ENCODE measurements at places on chromosomes 4 and X.

- no peak for DNase-seq
These were observed 27.5 kb upstream of the PDGFC start for GRCh38 chr4:156999175-156999517.

- DNase-seq = no peak
These were observed 9.1 kb upstream of the UBA1 start for GRCh38 chrX:47184486-47184885.

- DNase-seq = no peak
These were observed 298.5 kb upstream of the BMP3 start for GRCh38 chr4:80732010-80732409.

DNA sequence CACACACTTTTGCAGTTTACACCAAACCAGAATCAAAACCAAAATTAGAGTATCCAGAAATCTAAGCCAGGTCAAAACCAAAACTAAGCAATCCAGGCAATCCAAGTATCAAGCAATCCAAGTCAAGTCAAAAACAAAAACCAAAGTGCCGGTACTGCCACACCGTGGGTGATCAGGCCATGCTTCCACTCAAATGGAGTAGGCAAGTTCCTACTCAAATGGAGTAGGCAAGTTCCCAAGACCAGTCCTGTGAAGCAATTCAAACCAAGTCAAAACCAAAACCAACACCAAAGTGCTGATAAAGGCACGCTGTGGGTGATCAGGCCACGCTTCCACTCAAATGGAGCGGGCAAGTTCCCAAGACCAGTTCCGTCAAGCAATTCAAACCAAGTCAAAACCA lies 31.3 kb downstream of the MID1 start:
- no peak for DNase-seq

DNA sequence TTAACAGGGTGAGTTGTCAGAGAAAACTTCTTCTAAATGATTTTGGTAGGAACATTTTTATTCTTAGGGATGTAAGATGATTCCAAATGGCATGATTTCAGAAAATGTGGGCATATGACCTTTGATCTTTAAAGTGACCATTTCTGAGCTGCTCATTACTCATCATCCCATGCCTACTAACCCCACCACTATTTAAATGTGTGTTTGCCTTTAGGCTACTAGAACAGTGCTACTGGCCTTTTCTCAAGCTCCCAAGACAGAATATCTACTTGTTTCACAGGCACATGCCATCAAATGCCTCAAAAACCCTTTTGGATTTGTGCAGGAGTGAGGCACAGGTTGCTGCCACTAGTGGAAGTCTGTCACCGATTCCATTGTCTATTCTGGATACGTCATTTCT lies 428.2 kb downstream of the ADAM29 start:
- no peak for DNase-seq

- DNase-seq = no peak
These were observed 44.2 kb downstream of the HUWE1 start for GRCh38 chrX:53642337-53642736.

- peak; percentile 12 for DNase-seq
These were observed 29.5 kb upstream of the XIAP start for GRCh38 chrX:123830309-123830708.

DNA sequence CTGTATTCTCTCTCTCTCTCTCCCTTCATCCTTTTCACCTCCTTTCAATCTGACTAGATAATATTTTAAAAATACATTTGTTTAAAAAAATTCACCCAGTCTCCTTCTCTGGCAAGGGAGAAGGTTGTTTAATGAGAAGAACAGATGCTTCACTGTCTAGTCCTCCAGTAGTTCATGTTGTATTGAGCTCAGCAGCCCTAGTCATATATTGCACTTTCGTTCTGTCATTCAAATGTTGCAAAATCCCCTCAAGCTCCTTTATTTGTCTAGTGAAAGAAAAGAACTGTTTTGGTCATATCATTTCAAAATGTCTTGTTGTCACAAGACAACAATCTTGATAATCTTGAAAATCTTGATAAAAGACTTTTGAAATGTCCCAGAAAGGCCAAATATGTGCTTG lies 248.0 kb downstream of the GALNTL6 start:
- DNase-seq = no peak

GRCh38 chrX:40617566-40617965 lies 5.7 kb upstream of the MPC1L start:
- no peak for DNase-seq

GRCh38 chr4:27009539-27009938 lies 148.9 kb downstream of the STIM2 start:
- no peak for DNase-seq

DNA sequence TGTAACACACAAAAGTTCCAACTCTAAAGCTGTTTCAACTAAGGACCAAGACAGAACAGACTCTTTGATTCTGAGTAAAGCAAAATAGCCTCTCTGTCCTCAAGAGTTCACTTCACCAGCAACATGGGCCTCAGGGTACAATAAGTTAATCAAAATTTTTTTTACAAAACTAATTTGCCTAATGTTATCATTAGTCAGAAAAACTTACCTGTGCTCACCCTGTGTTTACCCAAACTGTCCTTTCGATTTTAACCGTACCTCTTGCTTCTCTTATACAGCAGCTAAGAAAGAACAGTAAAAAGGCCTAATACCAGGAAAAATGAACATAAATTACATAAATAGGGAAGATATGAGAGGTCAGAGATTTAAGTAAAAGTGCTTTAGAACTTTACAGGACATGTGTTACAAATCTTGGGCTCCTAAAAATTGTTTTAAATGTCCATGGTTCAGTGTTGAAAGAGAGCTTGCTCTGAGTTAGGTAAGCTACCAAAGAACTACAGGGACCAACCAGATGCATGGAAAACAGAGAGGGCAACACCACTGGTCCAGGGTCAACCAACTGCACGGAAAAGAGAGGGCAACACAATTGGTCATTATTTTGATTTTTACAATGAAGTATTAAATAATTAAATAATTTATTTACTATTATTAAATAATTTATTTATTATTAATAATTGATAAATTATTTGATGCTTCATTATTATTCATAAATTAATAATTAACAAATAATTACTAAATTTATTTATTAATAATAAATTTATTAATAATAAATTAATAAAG lies 73.1 kb downstream of the FAT1 start:
- no peak for DNase-seq

DNA sequence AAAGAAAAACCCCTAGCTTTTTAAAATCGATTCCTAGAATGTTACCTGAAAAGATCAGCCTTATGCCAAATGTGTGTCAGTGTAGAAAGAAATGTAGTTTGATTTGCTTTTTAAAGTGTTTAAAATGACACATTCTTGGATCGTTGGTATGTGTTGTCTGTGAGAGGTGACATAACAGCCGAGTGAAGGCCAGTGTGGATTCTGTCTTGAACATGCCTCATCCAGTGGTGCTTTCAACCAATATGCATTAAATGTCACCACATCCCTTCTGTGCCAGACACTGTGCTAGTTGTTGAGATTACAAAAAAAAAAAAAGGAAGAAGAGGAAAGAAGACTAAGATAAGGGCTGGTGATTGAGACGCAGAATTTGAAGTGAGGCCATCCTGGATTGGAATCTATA lies 994.2 kb upstream of the TENM3 start:
- no peak for DNase-seq

DNA sequence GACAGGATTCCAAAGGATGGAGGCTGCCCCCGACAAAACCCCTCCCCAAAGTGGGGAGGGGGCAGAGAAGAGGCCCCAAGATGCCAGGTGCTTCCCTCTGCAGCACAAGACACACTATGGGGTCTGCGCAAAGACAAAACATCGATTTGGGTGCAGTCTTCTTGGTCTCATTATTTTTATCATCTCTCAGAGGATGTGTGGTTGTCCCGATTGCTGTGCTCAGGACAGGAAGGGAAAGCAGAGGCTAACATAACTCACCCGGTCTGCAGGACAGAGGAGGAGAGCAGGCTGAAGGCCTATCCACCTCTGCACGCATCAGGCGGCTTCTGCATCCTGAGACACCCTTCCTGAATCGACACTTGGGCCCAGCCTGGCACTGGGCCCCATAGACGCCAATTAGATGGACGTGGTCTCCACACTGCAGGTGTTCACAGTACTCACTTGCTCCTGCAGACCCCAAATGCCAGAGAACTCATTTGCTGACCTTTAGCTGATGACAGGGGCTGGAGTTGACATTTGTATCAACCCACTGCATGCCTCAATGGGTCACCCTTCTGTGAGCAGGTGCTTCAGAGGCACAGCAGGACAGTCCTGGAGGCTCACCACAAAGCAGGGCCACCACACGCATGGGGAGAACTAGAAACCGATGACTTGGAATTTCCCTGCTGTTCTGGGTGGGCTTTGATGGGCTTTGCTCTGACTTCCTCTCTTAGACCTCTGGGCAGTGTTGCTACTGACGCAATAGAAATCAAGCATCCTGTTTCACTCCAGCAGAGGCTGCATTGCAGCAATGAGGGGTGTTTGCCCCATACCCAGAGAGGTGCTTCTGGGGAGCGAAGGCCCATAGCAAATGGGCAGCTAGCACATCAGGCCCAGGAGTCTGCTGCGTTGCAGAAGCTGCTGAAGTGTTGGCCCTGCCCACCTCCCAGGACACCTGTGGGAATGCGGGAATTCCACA lies 96.3 kb upstream of the ENPP6 start:
- DNase-seq = no peak

DNA sequence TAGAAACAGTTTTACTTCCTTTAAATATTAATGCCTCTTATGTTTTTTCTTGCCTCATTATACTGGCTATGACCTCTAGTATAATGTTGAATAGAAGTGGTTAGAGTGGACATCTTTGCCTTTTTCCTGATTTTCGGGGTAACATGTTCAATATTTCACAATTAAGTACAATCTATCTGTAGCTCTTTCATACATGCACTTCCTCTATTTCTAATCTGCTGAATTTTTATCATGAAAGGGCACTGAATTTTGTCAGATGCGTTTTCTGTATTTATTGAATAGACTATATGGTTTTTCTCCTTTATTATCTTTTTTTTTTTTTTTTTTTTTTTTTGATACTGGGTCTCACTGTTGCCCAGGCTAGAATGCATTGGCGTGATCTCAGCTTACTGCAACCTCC lies 29.0 kb downstream of the MECP2 start:
- DNase-seq = no peak

GRCh38 chrX:105845631-105846030 lies 23.3 kb downstream of the NRK start:
- no peak for DNase-seq

- DNase-seq = no peak
These were observed 536.8 kb upstream of the CPEB2 start for GRCh38 chr4:14465507-14465906.

GRCh38 chr4:140243278-140243753 lies 89.3 kb upstream of the MAML3 start:
- peak; percentile 46 for DNase-seq

- DNase-seq = no peak
These were observed 36.7 kb downstream of the SLC9A6 start for GRCh38 chrX:136021903-136022302.

DNA sequence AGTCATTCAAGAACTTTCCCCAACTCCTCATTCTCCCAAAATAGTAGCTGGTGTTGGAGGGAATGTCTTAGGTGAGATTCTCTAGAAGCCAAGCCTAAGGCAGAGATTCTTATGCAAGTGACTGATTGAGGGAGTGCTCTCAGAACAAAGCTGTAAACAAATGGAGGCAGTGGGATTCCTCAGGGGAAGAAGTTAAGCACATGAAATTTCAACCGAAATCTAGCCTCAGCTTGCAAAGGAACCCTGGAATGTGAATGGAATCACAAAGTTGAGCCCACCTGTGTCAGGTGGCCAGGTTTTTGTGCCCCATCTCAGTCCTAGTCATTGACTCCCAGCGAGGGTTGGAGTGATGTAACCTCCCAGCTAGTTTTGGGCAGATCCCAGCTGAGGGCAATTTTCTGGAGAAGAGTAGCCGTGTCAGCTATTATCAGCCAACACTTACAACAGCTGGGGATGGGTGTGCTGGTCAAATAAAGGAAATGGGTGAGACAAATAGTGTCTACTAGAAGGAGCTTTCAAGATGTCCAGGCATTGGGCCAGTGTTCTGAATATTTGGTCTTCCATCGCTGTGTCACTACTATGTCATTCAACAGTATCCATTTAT lies 29.7 kb upstream of the FGF2 start:
- no peak for DNase-seq

- DNase-seq = no peak
These were observed 127.0 kb upstream of the SH3RF1 start for GRCh38 chr4:169397762-169398161.

DNA sequence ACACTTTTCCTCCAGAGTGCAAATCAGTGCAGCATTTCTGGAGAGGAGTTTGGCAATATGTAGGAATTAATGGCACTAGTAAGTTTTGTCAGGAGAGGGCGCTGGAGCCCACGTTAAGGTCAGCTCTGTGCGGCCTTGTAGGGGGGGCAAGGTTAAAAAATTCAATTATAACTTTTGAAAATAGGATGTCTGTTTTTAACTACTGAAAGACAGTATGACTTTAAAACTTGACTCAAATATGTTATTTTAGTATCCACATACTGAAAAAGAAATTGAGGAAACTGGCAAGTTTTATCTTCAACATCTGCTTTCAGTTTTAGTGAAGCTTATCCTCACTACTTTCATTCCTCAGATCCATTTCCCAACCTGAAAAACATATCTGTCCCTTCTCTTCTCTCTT lies 30.9 kb upstream of the HSD17B13 start:
- DNase-seq = no peak

DNA sequence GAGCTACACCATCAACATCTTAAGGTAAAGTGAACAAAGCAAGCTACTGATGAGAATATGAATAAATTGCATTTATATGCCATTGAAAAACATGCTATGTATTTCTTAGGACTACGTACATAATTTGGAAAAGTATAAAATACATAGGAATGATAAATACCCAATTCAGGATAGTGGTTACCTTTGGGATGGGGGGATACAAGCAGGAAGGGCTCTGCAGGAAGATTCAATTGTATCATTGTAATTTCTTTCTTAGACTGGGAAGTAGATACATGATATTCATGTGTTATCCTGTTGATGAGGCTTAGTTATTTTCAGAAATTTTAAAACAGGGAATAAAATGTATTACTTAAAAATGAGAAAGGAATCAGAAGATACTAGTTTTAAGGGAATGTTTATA lies 43.4 kb downstream of the TRAPPC11 start:
- no peak for DNase-seq

- no peak for DNase-seq
These were observed 179.1 kb upstream of the NDST4 start for GRCh38 chr4:115292320-115293092.

- DNase-seq = no peak
These were observed 181.1 kb upstream of the PABPC4L start for GRCh38 chr4:134382478-134383227.

DNA sequence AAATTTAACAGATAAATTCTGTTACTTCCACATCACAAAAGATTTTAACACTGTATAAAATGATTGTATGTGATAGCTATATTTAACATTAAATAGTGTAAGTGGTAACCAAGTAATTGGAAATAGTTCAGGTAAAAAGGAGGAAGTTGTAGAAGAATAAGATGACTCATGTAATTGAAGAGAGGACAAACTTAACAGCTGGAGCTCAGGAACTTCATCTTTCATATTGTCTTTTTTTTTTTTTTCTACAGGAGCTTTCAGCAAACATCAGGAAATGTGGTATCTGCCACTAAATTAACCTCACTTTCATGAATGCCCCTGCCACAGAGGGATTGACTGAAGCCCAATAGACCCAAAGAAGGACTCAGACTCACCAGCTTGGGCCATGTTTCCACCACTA lies 188.4 kb upstream of the VEGFC start:
- no peak for DNase-seq

GRCh38 chrX:3697701-3698279 lies 15.7 kb downstream of the PRKX start:
- peak; percentile 90 for DNase-seq

GRCh38 chr4:2643555-2643954 lies 107.1 kb downstream of the FAM193A start:
- DNase-seq = no peak

Measured in NCI-H526 treated with DMSO at 0.1 percent for 48 hours (cell line).